ENCODE measurements at places on chromosomes 5 and 9. TPM values are rescaled to one million over a fixed set of nuclear protein-coding genes. Genes with fewer than 3 reads are reported as not detected.

Gene NPM1
- 2,962 TPM for polyA plus RNA-seq

Gene ACTBL2
- polyA plus RNA-seq = not detected

Gene GGTA1
- polyA plus RNA-seq = 18.0 TPM

Gene PIP5K1B
- polyA plus RNA-seq = 28.0 TPM

Gene NEUROG1
- not detected for polyA plus RNA-seq

Gene ARL14EPL
- not detected for polyA plus RNA-seq

Gene FAM169A
- polyA plus RNA-seq = 1.4 TPM

Gene ITGA2
- 0.60 TPM for polyA plus RNA-seq

Gene UQCRQ
- 416 TPM for polyA plus RNA-seq

Gene ENTR1
- polyA plus RNA-seq = 47.2 TPM

Gene F2RL1
- polyA plus RNA-seq = 24.5 TPM

Gene CDH6
- not detected for polyA plus RNA-seq

Gene SLC6A19
- 0.92 TPM for polyA plus RNA-seq

Gene ASPN
- polyA plus RNA-seq = 1.5 TPM

Gene C5orf52
- not detected for polyA plus RNA-seq

Gene PRDM9
- not detected for polyA plus RNA-seq

Gene FCN2
- not detected for polyA plus RNA-seq

Gene PPP1R2B
- 0.03 TPM for polyA plus RNA-seq

Gene C9
- polyA plus RNA-seq = not detected

Gene PIP5KL1
- not detected for polyA plus RNA-seq

Gene GRXCR2
- polyA plus RNA-seq = not detected

Gene CDKN2A
- 1.7 TPM for polyA plus RNA-seq

Gene GCNT4
- 1.8 TPM for polyA plus RNA-seq

Gene BAAT
- polyA plus RNA-seq = 0.60 TPM

Gene TMEM232
- polyA plus RNA-seq = 5.4 TPM

Gene PTGER4
- polyA plus RNA-seq = 20.1 TPM

Gene ADAMTSL1
- polyA plus RNA-seq = 2.4 TPM

Gene SLC25A2
- polyA plus RNA-seq = not detected

Gene C9orf50
- polyA plus RNA-seq = not detected

Gene MLANA
- not detected for polyA plus RNA-seq

Gene SLC6A18
- polyA plus RNA-seq = 0.07 TPM

Gene DAP
- 111 TPM for polyA plus RNA-seq

Gene KCNN2
- polyA plus RNA-seq = 0.31 TPM

Gene PLCXD3
- 0.23 TPM for polyA plus RNA-seq

Gene AK8
- 0.25 TPM for polyA plus RNA-seq

Gene SPINK7
- polyA plus RNA-seq = 0.42 TPM

Gene HMGCS1
- 62.5 TPM for polyA plus RNA-seq

Gene SLC4A9
- polyA plus RNA-seq = 0.25 TPM

Gene CTNND2
- polyA plus RNA-seq = 0.60 TPM

Gene AGGF1
- polyA plus RNA-seq = 11.8 TPM

Gene CRB2
- not detected for polyA plus RNA-seq

Gene GABRP
- 1.8 TPM for polyA plus RNA-seq

Gene AHRR
- 0.85 TPM for polyA plus RNA-seq

Gene CDC14B
- 5.6 TPM for polyA plus RNA-seq

Gene ITK
- 0.60 TPM for polyA plus RNA-seq

Gene STPG3
- not detected for polyA plus RNA-seq

Gene ORM2
- polyA plus RNA-seq = not detected

Gene CA9
- polyA plus RNA-seq = 1.7 TPM

Gene CCDC69
- polyA plus RNA-seq = 6.0 TPM

All from sigmoid colon (tissue), 7 donors.